ENCODE measurements at places on chromosomes 4 and X. TPM values are rescaled to one million over a fixed set of nuclear protein-coding genes. Genes with fewer than 3 reads are reported as not detected.

SCML2 gene
- total RNA-seq = 0.81 TPM

SLC9A6 gene
- 14.9 TPM for total RNA-seq

RAB9B gene
- total RNA-seq = 7.7 TPM

SYNPO2 gene
- 264 TPM for total RNA-seq

AWAT2 gene
- not detected for total RNA-seq

PITX2 gene
- total RNA-seq = not detected

STARD8 gene
- 19.8 TPM for total RNA-seq

PALLD gene
- total RNA-seq = 705 TPM

PCDH19 gene
- 3.0 TPM for total RNA-seq

CSAG2 gene
- not detected for total RNA-seq

DNA sequence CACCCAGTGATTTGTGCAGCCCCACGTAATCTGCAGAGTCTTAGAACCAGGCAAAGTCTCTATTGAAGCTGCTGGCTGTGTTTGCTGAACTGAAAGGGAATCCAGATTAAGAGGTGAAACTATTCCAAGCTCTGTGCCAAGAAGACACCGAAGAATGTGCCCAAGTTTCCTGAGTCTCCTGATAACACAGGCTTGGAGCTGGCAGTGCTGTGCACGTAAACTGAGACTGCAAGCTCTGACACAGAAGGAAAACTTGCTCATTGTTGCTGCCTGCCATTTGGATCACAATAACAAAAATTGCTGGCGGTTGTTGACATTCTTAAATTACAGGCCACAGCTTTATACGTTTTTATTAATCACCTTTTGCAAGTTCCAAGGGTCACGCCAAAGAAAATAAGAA is 60.2 kb upstream of the VCX3B start:
- no peaks in the 10 kb centered on the region for H3K36me3 ChIP-seq
- H3K4me3 ChIP-seq = peak overlapping the region; percentile 19
- no peak for DNase-seq
- peak overlapping the region; percentile 61 for H3K27ac ChIP-seq
- H3K4me1 ChIP-seq = peaks cover 4% of the 10 kb centered on the region

- peak overlapping the region; percentile 98 for H3K27ac ChIP-seq
- H3K27me3 ChIP-seq = no peaks in the 10 kb centered on the region
- DNase-seq = no peak
- H3K36me3 ChIP-seq = no peaks in the 10 kb centered on the region
Observed at GRCh38 chr4:173333658-173334084, 487 bp downstream of the HMGB2 start.

GRCh38 chr4:6229671-6230501 is 29.5 kb upstream of the JAKMIP1 start:
- H3K27me3 ChIP-seq = no peaks in the 10 kb centered on the region
- H3K4me1 ChIP-seq = no peaks in the 10 kb centered on the region
- no peak overlapping the region for H3K27ac ChIP-seq
- H3K36me3 ChIP-seq = no peaks in the 10 kb centered on the region

DNA sequence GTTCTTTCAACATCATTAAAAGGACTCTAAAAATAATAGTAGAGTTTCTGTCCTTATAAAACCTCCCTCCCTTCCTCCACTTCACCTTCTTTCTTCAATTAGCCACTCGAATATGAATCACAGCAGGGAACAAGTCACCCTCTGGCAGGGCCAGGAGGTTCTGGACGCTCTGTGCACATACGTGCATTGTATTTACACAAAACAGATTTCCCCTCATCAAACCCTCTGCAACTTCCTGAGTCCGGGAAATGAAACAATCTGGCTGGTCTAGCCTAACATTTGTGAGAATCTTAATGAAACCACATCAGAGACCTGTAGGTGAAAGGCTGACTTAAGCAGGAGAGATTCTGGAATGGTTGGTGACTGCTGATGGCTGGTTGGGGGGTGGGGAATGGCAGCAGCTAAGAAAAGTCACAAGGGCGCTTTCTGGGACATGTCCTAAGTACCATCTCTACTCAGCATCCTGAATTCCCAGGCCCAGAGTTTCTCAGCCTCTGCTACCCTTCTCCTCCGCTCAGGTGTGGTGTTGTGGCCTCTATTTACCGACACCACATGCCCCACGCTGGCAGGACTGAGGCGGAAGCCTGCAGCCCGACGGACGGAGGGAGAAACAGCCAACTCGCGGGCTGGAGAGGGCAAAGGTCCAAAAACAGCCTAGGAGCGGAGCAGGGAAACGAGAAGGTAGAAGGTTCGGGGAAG is 1.0 kb downstream of the ZDHHC9 start:
- peak overlapping the region; percentile 76 for H3K27ac ChIP-seq
- no peaks in the 10 kb centered on the region for H3K4me1 ChIP-seq
- DNase-seq = no peak
- peak overlapping the region; percentile 85 for H3K4me3 ChIP-seq

- no peaks in the 10 kb centered on the region for H3K36me3 ChIP-seq
- H3K27me3 ChIP-seq = no peaks in the 10 kb centered on the region
- H3K27ac ChIP-seq = peak overlapping the region; percentile 34
- DNase-seq = no peak
Observed at GRCh38 chr4:185931986-185932385, 120.0 kb upstream of the SORBS2 start.

GRCh38 chr4:54659313-54659712 is 1.6 kb downstream of the KIT start:
- no peak for DNase-seq
- no peaks in the 10 kb centered on the region for H3K36me3 ChIP-seq
- H3K27ac ChIP-seq = peak overlapping the region; percentile 34
- no peaks in the 10 kb centered on the region for H3K27me3 ChIP-seq
- peak overlapping the region; percentile 82 for H3K4me3 ChIP-seq
- peaks cover 16% of the 10 kb centered on the region for H3K4me1 ChIP-seq

DNA sequence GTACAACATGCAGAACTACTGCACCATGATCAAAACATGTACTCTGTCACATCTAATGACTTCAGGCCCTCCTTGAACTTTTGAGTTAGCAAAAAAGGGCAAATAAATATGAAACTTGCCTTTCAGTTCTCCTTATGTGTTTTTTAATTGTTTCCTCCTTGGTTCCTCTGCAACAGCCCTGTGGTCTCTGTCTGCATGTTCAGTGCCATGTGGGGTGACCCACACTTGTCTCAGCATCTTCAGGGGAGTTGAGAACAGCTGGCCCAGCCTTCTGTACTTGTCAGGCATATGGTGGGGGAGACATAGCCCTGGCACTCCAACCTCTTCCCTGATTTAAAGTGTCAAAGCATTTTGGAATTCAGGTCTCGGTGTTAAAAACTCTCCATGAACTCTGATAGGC is 188.0 kb upstream of the PGRMC2 start:
- H3K27ac ChIP-seq = no peak overlapping the region
- no peak for DNase-seq
- no peaks in the 10 kb centered on the region for H3K27me3 ChIP-seq
- no peaks in the 10 kb centered on the region for H3K36me3 ChIP-seq

DNA sequence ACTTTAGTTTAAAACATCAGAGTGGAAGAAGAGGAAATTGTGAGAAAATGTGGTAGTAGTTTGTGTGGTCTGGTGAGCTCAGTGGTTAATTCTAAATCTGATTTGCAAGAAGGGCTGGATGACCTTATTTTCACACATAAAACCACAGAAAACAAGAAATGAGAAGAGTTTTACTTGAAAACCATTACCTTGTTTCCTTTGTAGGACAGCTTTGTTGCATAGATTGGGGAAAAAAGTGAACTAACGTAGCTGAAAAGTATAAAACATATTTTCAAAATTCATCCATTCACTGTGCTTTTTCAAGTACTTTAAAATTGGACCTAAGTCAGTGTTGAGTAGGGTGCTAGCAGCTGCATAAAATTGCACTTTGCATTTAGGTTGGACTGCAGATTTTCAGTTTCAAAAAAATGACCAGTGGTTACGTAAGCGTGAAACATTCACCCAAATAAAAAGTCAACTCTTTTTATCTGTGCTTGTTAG is 211.3 kb downstream of the ARHGAP10 start:
- H3K36me3 ChIP-seq = peaks cover 23% of the 10 kb centered on the region
- peaks cover 22% of the 10 kb centered on the region for H3K4me1 ChIP-seq
- no peaks in the 10 kb centered on the region for H3K27me3 ChIP-seq

DNA sequence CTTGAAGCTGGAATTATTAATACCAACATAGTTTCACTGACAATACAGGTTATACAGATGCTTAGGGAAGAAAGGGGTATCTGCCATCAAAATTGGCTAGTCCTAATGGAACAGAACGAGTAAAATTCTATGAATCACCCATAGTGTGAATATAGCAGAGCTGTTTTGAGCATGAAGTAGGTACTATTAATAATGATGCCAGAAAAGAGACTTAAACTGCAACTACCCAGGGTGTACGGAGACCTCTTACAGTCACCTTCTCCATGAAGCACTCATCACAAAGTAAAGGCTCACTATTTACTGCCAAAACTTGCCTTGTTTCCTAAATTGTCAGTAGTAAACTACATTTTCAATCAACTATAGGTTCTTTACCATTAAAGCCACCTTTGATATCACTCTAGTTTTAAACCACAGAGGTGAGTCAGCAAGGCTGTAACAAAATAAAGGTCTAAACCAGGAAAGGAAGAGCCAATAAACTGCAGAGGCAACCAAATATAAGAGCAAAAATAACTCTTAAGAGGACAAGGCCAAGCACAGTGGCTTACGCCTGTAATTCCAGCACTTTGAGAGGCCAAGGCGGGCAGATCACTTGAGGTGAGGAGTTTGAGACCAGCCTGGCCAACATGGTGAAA is 114.4 kb downstream of the FRYL start:
- no peaks in the 10 kb centered on the region for H3K27me3 ChIP-seq
- DNase-seq = no peak
- peak overlapping the region; percentile 9 for H3K4me3 ChIP-seq

All from thoracic aorta (tissue), 2 donors.